GF-D8 (cell line): ENCODE measurements at places on chromosomes 7 and 10.

DNA sequence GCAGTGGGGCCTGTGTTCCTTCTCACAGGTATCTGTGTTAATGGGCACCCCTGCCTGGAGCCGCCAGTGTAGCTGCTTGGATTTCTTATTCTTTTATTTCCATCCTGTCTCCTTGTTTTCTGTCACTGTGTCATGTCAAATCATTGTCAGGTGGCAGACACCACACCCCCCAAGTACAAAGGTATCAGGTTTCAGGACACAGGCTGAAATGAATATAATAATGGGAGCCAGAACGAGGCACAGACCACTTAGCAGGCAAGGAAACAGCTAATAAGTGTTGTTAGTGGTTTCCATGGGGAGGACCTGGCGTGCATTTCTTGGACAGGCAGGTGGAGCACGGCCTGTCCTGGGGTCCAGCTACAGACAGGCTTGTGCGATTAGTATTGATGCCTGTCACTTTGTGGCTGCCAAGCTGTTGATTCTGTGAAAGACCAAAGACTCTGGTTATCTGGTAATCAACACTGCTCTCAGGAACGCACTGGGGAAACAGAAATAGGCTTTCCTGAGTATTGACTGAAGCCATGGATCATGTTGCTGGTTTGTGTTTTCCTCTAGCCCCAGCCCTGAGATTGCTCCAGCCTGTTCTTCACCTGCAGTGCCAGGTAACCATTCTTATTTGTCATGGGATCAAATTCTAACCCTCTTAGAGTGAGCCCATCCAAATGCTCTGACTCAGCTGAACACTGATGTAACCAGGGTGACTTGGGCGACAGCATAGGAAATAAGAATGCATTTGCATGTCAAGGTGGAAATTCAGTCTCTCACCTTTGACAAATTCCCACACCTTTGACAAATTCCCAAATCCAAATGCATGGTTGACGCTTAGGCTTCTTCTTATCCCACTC, 1002.0 kb downstream of the LRMDA start:
- no peak for DNase-seq

DNA sequence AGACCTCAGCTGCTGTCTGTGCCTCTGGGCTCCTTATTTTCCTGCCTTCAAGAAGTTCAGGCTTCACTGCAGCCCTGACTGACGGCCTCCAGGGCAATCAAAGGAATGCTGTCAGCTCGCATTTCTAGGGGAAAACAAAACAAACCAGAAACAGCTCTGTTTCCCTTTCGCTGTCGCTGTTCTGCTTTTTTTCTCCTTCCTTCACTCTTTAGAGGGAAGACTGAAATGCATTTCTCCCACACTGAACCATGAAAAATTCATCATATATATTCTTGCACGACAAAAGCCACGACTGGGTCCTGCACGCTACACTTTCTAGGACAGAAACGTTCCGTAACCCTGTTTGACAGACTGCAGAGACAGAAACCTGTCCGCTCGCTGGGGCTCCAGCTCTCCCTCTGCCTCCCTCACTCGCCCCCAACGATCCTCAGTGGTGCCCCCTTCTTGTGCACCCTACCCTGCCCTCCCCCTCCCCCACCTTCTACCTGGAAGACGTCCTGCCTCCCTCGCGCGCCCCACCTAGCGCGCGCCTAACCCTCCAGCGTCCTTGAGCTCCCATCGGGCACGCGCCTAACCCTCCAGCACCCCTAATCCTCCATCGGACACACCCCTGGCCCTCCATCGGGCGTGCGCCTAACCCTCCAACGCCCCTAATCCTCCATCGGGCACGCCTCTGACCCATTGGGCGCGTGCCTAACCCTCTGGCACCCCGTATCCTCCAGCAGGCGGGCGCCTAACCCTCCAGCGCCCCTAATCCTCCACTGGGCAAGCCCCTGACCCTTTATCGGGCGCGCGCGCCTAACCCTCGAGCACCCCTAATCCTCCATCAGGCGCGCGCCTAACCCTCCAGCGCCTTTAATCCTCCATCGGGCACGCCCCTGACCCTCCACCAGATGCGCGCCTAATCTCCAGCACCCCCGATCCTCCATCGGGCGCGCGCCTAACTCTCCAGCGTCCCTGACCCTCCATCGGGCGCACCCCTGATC, 37.1 kb downstream of the SVOPL start:
- no peak for DNase-seq

DNA sequence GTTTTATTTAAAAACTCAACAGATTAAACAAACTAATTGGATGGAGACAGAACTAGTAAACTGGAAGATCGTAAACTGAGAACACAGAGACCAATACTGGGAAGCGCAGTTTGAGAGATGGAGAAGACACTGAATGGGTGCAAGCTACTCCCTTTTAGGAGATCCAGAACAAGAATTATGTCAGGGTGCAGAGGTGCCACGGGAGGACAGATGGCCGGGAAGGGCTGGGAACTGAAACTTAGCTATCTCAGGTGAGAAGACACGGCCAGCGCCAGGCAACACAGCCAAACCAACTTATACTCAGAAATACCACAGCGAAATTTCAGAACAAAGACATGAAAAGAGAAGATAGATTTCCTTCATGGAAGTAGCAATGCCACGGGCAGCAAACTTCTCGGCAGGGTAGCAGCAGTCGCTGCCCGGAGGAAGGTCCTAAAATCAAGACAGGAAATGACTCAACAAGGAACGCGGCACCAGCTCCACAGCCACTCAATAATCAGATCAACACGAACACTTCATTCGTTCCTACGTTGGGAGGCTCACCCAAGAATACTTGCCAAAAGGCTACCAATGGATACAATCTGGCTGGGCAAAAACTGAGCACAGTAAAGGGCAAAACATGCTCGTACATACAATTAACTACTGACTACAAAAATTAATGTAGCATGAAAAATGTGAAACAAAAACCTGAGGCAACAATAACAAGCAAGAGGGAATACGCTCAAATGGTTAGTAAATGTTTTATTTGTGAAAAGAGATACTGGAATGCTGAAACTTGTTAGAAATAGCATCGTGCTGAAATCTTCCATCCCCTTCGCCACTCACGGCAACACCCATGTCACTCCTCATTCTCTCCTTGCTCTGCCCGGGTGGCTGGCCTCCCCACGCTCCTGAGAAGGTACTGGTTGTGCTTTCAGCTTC, 2.2 kb upstream of the LRRC27 start:
- peak; percentile 21 for DNase-seq

DNA sequence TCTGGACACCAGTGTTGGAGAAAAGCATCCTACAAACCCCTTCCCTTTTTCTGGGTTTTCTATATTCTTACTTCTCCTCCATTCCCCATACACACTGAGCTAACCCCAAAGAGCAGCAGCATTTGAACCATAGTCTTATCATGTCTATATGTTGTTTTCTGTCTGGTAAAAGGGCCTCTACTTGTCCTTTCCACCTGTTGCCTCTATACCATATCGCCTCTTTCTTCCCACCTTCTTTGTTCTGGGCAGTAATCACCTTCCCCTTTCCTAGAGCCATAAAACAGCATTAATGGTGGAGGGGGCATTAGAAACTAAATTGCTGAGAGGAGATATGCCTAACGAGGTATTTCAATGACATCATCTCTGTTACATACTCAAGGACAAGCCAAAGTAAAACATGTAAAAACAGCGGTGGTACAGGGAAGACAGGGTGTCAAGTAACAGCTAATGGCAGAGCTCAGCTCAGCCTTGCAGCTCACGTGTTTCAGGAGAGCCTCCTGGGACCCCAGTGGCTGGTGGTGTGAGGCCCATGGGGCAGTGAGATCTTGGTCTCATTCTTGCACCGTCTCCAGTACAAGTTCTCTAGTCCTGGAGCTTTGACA, 20.6 kb downstream of the NPY start:
- no peak for DNase-seq

GRCh38 chr7:2092279-2092678, 140.5 kb downstream of the MAD1L1 start:
- DNase-seq: no peak

DNA sequence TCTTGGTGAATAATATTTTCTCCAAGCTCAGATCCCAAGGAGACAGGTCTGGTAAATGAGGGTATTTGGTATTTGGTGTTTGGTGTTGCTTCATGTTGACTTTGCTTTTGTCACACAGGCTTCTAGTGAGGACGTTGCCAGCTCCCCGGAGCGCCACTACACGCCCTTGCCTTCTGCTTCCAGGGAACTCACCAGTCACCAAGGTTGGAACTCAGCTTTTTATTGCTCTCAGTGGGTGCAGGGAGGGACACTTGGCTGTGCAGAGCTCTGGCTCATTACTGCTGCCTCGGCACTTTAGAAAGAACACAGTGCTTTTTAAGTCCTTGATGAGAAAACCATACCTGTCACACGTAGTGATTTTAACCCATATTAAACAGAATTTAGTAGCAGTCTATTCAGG, 892.9 kb downstream of the LRMDA start:
- DNase-seq: no peak

DNA sequence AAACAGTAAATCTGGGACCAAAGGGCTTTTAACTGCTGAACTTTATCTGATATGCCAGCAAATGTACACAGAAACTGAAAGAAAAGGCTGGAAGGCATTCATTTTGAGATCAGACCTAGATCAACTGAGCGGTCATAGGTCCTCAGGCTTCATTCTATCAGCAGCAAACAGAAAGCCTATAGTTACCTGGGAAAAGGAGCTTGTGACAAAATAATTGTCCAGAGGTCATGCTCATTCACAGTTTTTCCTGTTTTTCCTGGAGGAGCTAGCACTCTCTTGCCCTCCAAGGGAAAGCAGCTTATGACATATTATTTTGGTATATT, 320.2 kb downstream of the AHR start:
- DNase-seq: no peak
